Stimulated activated CD4-positive, alpha-beta T cell treated with anti-CD3 and anti-CD28 coated beads, Interleukin-2, amount 100 ng/mL, for 48 hours (primary cell): ENCODE measurements at places on chromosomes 1 and 21.

DNA sequence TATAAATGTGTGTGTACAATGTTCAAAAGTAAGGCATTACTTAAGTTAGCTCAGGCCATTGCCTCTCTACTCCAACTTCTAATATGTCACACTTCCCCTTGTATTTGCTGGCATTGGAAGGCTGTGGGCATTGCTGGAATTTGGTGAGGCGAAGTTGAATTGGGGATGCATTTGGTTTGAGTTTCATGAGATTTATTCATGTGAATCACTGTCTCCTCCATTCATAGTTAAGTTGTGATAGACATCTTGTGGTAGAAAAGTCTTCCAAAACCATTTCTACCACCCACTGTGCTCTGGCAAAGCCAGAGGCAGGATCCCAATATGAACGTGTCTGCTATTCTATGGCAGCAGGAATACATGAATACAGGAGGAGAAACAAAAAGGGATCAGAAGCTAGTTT is 397.8 kb upstream of the USP24 start:
- DNase-seq, result no peak

- no peak for DNase-seq
Observed at GRCh38 chr21:26391166-26391565, 181.9 kb downstream of the CYYR1 start.

GRCh38 chr21:42671778-42672593 is 18.6 kb downstream of the PDE9A start:
- no peak for DNase-seq

DNA sequence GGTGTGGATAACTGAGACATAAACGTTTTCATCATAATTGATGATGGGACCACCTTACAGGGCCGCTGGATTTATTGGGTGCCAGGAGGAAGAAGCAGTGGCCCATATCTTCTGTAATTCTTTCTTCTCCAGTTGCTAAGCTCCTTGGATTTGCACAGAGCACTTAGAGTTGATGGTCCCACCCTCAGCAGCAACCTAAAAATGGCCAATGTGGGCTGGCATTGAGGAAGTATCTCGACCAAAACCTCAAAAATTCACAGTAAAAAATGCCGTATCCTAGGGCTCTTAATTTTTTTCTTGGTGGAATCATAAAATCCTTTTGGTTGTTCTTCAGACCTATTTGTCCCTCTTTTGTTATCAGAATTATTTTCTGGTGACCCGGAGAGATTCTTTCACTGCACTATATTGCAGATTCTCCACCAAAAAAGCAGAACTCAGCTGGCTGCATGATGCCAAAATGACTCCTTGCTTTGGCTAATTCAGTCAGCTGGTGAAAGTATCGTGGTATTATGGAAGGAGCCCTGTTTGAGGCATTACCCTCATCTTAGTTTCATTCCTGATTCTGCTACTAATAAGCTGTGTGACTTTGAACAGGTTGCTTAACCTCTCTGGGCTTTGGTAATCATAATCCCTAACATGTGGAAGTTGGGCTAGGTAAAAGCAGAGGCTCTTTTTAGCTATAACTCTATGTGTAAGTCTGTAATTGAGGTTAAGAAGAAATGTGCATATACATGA is 27.6 kb downstream of the KIRREL1 start:
- DNase-seq, result no peak

GRCh38 chr1:163834778-163835177 is 513.0 kb downstream of the NUF2 start:
- DNase-seq, result no peak

DNA sequence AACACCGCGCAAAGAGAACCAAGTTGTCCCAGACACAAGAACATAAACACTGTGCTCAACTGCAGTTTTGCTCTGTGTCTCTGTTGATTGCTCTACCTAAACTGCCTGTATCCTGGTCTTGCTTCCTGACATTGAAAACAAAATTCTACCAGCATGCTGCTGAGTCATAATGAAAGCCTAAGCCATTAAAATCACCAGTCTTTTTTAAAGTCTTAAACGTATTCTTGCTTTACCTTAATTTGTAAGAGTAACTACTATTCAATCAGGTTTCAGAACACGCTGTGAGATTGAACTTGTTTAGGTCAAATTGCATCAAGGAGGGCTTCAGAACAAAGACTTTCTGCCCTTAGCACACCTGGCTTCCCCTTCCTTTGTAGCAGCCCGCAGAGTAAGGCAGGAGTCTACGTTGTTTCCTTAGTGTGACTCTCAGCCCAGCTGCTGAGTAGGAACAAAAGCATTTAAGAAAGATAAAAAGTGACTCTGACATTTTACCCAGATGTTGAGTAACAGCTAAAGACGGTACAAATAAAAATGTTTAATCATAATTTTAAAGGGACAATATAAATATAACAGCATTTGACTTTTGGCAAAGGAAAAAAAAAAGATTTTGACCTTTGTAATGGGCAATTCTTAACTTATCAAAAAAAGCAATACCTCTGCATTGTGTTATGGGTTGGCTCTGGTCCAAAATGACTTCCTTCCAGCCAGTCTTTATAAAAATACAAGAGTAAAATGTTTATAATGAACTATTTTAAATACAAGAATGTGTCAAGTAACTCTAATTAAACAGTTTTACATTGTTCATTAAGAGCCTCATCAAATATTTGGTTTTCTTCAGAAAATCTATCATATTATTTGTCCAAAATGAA is 186.9 kb upstream of the ADGRL4 start:
- no peak for DNase-seq

DNA sequence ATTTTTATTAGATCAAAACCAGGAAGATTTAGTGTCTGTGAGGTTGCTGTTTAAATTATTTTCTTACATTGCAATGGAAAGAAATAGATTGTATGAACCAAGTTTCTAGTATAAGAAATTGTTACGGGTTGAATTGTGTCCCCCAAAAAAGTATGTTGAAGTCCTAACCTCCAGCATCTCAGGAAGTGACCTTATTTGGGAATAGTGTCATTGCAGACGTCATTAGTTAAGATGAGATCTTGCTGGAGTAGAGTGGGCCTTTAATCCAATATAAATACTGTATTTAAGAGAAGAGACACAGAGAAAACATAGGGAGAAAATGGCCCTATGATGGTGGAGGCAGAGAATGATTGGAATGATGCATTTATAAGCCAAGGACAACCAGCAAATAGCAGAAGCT is 188.7 kb upstream of the SAMSN1 start:
- DNase-seq, result no peak

DNA sequence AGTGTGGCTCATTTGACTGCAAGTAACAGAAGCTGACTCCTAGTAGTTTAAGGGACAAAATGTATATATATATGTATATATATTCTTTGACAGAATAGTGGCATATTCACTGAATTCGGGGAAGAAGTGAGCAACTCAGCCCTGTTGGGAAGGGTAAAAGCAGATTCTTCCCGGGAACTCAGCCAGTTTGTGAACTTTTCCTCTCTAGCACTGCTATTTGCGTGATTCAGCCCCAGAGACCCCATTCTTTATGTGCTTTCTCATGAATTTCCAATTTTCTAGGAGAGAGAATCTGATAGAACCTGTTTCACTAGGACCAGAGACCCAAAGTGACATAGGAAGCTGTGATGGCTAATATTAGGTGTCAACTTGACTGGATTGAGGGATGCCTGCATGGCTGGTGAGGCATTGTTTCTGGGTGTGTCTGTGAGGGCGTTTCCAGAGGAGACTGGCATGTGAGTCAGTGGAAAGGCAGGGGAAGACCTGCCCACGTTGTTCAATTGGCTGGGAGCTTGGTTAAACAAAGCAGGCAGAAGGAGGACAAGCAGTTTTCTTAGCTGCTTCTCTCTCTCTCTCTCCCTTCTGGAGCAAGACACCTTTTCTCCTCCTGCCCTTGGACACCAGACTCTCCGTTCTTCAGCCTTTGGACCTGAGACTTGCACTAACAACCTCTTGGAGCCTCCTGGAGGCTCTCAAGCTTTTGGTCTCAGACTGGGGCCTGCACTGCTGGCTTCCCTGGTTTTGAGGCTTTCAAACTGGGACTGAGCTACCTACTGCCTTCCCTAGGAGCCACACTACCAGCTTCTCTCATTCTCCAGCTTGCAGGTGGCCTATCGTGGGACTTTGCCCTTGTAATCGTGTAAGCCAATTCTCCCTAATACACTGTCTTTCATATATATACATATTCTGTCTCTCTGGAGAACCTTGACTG is 93.4 kb upstream of the KCNK1 start:
- no peak for DNase-seq

GRCh38 chr1:17875882-17876280 is 120.7 kb downstream of the ACTL8 start:
- DNase-seq, result no peak

DNA sequence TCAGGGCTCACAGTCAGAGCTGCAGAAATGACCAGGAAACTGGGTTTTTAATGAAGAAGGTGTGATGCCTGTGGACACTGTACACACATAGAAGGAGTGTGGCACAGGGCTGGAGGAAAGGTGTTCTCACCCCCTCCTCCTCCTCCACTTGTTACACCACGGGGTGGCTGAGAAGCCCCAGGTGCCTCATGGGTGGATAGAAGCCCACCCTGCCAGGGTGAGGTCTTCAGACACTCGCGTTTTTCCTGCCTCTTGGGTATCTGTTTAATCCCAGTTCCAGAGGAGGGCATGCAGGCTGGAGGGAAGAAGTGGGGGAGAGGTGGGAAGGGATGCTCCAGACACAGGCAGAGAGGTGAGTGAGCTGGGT is 9.7 kb upstream of the LAD1 start:
- no peak for DNase-seq

GRCh38 chr1:180964595-180964994 is 51.9 kb downstream of the KIAA1614 start:
- no peak for DNase-seq

DNA sequence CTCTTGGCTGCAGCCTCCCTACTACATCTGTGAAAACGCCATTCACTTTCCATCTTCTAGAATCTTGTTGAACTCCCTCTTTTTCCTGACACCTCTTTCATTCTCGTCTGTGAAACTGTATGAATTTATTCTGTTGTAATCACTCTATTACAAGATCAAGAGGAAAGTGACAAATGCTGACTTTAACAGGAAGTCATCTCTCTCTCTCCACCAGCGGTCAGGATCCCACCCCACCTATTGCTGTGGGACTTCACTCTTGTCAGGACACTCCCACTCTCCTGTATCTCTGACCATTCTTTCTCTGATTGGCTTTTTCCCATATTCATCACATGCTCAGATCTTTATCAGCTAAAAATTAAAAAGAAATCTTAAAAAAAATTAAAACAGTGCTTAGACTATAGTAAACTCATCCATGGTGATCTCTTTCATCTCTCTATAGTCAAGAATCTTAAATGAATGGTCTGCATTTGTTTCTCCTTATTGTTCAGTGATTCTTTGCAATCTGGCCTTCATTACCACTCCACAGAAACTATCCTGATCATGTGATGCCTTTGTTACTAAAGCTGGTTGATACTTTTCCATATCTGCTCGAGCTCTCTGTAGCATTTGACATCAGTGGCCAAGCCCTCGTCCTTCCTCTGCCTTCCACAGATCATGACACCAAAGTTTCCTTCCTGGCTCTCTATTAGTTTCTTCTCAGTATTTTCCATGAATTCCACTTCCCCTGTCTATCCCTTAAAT is 113.6 kb downstream of the UCHL5 start:
- no peak for DNase-seq

- no peak for DNase-seq
Observed at GRCh38 chr1:7921796-7922195, 18.8 kb downstream of the TNFRSF9 start.

DNA sequence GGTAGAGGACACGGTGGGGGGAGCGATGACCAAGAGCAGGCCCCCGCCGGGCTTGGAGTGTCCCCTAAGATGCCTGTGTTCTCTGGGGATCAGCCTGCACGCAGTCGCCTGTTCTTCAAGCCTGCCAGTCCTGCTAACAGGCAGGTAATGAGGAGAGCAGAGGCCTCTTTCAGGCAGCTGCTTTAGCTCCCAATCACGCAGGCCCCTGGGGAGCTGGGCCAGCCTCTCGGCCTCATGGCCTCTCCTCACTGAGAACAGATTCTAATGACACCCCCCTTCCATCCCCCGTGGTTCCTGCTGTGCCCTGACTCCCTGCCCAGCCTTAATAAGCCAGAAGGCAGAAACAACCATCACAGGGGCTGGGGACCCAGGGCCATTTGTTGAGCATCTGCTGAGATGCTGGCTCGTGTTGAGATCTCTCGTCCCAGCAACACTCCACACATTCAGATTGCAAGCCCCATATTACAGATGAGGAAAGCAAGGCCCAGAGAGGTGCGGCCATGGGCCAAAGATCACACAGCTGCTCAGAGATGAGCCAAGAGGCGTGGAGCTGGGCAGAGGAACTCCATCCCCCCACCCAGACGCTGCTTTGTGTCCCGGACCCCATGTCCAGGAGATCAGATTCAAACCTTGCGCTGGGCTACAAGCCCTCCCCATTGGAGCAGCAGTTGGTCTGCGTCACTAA is 71.6 kb upstream of the CASZ1 start:
- no peak for DNase-seq

GRCh38 chr1:183619781-183620180 is 15.8 kb downstream of the ARPC5 start:
- no peak for DNase-seq

GRCh38 chr1:65992165-65992821 is 199.6 kb downstream of the PDE4B start:
- no peak for DNase-seq

DNA sequence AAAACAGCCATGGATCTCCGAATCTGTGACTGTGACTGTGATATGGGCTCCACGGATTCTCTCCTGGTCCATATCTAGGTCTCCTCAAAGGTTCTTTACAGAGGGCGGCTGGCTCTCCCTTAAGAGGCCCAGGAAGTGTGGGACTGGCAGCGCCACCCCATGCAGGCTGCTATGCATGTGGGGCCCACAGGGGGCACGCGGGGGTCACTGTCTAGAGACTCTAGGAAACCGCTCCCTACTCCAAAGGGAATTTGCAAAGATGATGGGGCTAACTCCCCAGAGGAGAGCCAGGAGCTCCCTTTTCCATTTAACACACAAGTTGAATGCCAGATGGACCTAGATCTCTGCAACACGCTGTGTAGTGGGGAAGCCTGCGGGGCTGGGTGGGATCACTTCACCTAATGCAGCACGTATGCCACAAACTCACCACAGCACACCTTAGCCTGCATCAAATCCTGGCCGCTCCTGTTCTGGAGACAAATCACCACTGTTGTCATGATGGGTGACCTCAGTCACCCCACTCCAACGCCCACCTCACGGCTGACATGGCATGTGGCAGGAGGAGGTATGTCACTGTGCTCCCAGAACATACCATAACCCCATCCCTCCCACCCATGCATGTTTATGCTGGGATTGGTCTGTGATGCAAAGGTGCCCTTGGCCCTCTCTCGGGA is 61.7 kb downstream of the SLC45A1 start:
- no peak for DNase-seq

DNA sequence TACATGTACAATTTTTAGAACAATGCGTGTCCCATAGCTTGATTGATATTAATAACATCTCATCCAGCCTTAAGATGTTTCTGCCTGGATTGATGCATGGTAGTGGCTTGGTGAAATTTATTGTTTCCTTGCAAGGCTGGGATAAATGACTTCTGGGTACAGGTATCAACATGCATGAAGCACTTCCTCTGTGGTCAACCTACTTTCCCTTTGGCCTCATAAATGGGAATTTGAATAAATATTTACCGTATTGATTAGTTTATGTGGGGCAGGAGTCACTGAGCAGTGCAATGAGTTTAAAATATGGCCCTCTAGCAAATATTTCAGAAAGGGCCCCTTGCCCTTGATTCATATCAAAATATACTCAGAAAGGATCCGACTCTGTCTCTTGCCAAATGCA is 83.9 kb upstream of the KCNE2 start:
- no peak for DNase-seq
